ENCODE measurements at places on chromosomes 5 and 9.

- no peak for DNase-seq
Observed at GRCh38 chr9:110126986-110127864, 80.7 kb downstream of the C9orf152 start.

- DNase-seq: no peak
Observed at GRCh38 chr9:78031444-78031892, at the start of gene GNAQ. Gene GNAQ, minus strand, starts transcription at chr9:78031811. Its CDS starts 576 bp downstream, at chr9:78031235.

GRCh38 chr5:133362438-133362837, 249.9 kb downstream of the FSTL4 start:
- no peak for DNase-seq

DNA sequence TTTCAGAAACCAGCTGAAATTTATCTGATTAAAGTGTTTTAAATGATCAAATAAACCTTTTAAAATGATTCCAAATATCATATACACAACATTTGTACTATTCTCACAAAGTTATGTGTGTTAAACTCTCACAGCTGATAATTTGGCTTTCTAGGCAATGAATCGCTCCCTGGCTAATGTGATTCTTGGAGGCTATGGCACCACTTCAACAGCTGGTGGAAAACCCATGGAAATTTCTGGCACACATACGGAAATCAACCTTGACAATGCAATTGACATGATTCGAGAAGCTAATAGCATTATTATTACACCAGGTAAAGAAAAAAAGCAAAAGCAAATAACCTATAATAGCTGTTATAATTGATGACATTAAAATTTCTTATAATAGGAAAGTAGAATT, 72.4 kb downstream of the NNT start:
- no peak for DNase-seq

DNA sequence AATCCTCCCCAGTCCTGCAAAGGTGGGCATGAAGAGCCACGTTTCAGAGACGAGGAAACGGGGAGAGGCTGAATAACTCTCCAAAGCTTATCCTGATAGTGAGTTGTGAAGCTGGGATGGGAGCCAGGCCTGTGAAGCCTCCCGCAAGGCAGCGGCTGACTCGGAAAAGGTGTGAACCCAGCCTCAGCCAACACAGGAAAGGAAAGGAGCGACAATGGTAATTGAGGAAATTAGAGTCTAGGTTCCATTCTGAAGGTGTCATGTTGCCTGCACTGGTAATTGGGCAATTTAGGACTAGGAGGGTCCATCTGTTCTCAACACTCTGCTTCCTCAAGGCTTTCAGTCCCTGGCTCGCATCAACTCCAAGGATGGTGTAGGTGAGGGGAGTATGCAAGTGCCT, 83.4 kb downstream of the LIFR start:
- DNase-seq: no peak

GRCh38 chr5:73647721-73648120, 21.7 kb downstream of the ARHGEF28 start:
- DNase-seq: no peak

DNA sequence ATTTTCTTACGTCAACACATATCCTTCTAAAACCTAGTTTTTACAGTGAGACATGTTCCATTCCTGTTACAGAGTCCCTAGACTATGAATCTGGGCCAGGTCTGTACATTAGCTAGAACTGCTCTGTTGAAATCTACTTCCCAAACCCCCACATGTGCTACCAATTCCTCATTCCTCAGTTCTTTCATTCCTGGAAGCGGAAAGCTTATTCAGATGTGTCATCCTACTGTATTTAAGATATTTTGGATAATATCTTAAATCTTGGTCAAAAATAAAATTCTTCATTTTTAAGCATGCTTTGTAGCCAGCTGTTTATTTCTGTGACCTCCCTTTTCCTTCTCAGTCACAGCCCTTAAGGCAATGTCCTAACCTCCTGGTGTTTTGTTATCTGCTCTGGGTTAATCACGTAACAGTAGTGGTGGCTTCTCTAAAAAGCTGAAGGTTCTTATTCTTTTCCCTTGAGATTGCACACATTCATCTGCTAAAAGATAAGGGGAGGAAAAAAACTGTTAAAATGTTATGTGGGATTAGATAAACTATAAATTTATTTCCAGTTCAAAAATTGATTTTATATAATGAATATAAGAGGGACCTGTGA, 35.6 kb downstream of the GLRX start:
- DNase-seq: peak; percentile 74

DNA sequence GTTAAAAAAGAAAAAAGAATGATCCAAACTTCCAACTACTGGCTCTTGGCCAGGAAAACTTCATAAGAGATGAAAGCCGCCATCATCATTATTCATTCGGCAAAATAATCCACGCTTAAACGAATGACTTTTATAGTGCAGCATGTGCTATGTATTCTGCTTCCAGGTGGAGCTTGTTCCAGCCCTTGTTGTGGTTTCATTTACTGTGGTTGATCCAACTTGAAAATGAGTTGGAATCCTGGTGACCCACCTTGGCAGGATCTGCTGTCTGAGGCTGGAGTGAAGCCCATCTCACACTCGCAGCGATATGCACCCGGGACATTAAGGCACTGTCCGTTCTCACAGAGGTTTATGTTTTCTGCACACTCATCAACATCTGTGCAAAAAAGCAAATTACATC, 209.6 kb downstream of the FBN2 start:
- no peak for DNase-seq

All from foreskin fibroblast (primary cell).